ENCODE measurements at places on chromosomes 7 and 10.

- DNase-seq, result no peak
Measured at GRCh38 chr10:131802996-131803395, 97.8 kb upstream of the PPP2R2D start.

DNA sequence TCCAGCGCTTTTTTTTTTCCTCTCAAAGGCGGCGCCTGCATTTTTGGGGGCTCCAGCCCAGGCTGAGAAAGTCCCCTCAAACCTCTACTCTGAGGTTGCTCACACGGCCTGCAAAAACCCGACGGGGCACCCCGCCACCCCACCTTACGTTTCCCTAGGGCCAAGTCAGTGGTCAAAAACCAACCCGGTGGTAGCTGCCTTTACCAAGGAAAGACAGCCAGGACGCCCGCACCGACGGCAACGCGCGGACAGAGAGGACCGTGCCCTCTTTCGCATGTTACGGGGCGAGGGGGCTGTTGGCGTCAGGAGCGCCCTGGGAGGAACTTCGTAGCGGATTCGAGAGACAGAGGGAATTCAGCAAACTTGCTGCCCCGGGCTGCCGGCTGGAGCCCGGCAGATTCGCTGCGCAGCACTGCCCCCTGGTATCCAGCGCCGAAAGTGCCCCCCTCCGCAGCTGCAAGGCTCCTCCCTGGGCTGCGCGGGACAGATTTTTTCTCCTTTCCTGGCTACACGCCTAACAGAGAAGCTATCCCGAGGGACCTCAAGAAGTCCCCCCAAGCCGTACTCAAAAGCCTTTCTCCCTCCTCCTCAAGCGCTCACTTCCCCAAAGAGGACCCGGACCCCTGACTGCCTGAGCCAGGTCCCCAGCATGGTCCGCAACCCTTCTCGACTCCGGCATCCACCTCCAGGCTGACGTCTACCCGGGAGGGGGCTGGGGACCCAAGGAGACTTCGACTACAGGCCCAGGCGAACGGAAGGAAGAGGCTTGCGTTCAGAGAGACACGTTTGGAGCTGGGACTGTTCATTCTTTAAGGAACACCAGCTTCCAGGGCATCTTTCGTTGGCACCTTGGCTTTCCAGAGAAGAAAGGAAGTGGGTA, 27.7 kb upstream of the VAX1 start:
- no peak for DNase-seq

- no peak for DNase-seq
Measured at GRCh38 chr10:44619975-44620374, 235.1 kb upstream of the CXCL12 start.

GRCh38 chr7:159095979-159096411, 48.7 kb downstream of the VIPR2 start:
- DNase-seq, result no peak

GRCh38 chr7:28132959-28133870, 47.4 kb downstream of the JAZF1 start:
- DNase-seq, result no peak

- no peak for DNase-seq
Measured at GRCh38 chr7:16619979-16620408, 25.6 kb downstream of the ANKMY2 start.

- no peak for DNase-seq
Measured at GRCh38 chr7:28732071-28732869, 225.9 kb downstream of the TRIL start.

- no peak for DNase-seq
Measured at GRCh38 chr10:112195224-112195623, 11.7 kb upstream of the GPAM start.

DNA sequence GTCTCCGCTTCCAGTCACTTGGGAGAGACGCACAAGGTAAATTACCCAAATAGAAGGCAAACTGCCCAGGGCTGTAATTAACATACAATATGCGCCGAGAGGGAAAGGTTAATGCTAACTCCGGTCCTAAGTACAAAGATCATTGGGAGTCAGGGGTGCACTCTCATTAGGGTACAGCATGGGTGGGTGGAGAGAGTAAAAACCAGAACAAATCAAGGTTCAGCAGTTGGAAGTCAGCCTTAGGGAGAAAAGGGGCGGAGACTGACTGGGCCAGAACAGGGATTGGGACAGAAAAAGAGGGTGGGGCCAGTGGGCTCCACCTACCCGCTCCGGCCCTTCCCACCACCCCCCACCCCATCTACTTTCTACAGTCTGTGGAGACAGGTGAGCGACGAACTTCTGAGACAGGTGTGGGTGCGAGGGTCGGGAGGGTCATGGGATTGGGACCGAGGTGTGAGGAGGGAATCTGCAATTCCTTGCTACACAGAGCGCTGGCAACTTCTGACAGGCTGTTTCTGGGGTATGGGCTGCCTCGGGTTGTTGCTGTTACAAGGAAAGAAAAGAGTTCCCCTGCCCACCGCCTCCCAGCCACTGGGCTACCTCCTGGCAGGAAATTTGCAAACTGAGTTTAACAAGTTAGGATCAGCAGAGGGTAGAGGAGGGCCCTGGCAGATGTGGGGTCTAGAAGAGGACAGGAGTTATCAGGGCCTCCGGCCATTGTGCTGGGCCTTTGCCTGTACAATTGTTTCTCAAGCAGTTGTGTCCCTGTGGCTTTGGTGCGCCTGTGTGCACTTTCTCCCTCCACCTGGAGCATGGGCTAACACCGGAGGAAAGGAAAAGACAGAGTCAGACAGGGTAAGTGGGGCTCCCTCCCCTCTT, at the start of gene TMEM139:
TSS of gene TMEM139 (plus strand) at position 368 of the 879 bp plus-strand sequence. CDS start 1,000 bp downstream, outside the sequence.
- no peak for DNase-seq

DNA sequence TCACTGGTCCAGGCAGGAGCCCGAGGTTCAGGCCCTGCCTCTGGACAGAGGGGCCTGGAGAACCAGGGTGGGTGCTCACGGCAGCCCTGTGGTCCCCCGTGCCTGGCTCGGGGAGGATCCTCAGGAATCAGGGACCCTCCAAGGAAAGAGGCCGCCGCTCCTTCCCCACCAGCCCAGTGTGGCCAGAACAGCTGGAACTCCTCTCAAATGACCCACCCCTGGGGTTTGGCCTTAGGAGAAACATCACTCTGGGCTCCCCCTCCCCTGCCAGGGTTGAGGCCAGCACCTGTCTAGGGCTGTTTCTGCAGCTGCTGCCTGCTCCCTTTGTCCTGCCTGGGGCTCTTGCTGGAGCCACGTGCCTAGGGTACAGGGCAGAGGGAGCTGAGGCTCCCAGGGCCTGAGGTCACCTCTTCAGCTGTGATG, 161.0 kb downstream of the RNF216 start:
- no peak for DNase-seq

DNA sequence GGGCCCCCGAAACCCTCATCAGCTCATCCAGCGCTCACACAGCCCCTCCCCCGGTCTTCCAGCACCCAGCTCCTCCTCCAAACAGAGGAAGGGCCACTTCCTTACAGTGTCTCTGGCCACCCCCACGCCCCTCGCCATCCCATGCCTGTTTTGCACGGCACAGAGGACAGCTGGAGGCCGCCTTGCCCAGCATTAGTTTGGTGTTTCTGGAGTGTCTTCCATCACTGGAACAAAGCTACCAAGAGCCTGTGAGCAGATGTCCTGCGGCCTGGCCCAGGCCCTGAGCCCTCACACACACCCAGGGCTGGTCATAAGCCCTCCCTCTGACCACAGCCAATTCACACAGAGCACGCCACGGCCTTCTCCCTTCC, 82.3 kb downstream of the MAD1L1 start:
- DNase-seq, result no peak

DNA sequence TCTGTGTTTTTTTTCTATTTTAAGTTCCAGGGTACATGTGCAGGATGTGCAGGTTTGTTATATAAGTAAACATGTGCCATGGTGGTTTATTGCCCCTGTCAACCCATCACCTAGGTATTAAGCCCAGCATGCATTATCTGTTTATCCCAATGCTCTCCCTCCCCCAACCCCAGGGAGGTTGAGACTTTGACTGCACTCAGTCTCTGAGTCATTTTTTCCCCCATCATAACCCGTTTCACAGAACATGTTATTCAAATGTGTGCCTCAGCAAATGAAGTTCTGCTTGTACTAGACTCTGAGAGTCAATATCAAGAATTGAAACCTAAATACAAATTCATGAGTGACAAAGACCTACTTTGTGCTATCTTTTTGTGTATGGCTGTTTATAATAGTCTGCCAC, 70.0 kb upstream of the CYP26C1 start:
- DNase-seq, result no peak

- no peak for DNase-seq
Measured at GRCh38 chr7:77899516-77899915, 100.9 kb downstream of the PHTF2 start.

GRCh38 chr10:131822692-131823245, 78.0 kb upstream of the PPP2R2D start:
- no peak for DNase-seq

GRCh38 chr7:118352867-118353453, 128.5 kb downstream of the ANKRD7 start:
- DNase-seq, result no peak

DNA sequence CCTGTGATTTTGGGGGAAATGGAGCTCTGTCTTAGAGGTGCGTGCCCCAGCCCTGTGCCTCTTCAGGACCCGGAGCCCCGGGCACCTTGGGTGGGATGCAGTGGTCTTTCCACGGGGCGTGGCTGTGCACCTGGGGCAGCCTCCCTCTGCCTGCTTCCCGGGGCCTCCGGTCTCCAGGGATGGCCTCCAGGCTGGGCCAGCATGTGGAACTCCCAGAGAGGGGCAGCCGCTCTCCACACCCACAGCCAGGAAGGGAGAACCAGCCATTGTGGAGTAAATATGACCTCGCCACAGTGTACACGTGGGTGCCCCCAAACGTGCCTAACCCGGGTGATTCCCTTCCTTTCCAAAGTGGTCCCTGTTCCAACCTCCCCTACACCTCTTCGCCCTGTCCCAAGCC, 52.6 kb downstream of the JAKMIP3 start:
- DNase-seq, result no peak

DNA sequence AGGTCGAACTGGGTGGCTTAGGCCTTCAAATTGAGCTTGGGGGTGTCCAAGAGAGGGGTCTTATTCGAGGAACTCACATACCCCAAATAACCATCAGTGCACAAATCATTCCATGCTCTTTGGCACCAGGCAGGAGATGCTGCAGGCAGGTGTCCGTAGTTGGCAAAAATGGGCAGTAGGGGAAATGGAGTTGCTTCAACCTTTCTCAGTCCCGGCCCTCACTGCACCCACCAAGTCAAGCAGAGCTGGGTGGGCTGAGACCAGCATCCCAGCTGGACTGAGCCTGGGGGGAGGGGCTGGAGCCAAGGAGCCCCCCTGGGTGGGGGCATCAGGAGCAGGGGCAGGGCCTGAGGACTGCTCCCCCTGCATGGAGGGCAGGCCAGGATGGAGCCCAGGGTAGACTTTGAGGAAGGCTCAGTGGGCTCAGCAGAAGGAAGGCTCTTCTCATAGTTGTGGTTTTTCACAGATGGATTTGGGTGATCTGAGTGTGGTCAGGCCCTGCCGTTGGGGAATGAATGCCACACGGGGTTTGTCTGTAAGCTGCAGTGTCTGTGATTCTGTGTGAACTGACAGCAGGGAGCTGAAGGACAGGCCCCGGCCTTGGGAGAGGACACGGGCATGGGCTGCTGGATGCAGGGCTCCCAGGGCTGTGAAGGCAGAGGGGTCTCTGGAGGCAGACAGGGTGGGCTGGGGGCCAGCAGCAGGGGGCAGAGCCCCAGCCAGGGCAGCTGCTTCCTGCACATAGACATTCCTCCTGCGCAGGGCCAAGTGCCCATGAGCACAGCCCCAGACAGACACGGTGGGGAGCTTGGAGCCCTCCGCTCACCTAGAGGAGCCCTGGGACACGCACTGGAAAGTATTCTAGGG, 144.5 kb downstream of the ADCY1 start:
- no peak for DNase-seq

GRCh38 chr10:114706458-114707055, 48.5 kb upstream of the ABLIM1 start:
- no peak for DNase-seq

DNA sequence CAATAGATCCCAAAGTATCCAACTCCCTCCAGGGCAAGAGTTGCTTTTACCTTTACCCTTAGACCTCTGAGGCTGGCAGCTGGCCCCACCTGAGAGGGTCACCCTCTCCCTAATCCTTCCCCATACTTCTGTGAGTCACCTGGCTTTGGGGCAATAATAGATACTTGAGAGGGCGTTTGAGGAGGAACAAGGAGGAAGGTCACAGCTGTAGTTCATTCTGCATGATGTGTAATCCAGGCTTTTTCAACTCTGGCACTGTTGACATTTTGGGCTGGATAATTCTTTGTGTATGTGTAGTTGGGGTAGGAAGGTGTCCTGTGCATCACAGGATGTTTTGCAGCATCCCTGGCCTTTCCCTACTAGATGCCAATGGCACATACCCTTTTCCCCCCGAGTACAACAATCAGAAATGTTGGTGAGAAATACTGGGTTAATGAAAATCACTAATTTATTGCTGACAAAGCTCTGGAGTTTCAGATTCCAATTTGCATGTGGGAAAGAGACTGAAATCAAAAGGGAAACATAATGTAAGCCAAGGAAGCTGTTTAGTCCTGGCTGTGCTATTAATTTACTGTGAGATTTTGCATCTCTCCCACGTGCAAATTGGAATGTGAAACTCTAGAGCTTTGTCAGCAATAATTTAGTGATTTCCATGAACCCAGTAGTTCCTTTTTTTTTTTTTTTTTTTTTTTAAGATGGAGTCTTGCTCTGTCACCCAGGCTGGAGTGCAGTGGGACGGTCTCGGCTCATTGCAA, 3.6 kb downstream of the BLVRA start:
- DNase-seq, result no peak

GRCh38 chr7:18941207-18941606, 176.2 kb downstream of the TWIST1 start:
- DNase-seq, result no peak

DNA sequence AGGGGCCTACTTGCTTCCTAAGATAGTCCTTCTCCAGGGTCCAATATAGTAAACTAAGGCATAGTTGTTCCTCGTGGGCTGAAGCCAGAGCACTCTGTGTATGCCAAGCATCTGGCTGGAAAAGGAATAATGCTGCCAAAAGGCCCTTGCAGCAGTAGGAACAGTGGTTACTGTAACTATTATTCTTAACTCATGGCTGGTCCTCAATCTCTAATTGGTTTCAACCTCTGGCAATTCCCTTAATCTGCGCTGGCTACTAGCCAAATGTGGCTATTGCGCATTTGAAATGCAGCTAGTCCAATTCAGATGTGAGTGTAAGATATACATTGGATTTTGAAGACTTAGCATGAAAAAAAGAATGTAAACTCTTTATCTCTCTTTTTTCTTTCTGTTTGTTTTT, 27.8 kb upstream of the LBX1 start:
- DNase-seq, result no peak

DNA sequence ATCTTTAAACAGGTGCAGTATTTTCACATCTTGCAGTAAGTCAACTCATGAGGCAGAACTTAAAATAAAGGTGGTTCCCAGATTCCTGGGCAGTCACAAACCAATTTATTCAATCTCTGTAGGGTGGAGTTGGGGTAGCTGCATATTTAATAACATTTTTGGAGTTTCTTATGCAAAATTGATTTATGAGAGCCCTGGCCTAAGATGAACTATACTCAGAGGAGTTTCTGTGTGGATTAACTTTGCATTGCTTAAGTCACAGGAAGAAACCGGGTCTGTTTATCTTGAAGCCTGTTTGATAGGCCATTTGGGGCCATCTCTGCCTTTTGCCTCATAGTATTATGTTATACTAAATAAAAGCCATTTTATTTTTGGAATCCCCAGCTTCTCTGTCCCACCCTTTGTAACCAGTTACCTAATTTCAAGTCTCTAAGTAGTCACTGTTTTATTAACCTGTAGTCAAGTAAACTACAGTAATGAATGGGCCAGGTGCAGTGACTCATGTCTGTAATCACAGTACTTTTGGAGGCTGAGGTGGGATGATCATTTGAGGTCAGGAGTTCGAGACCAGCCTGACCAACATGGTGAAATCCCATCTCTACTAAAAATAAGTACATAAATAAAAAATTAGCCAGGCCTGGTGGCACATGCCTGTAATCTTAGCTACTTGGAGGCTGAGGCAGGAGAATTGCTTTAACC, 104.4 kb upstream of the FAM3C start:
- no peak for DNase-seq

- no peak for DNase-seq
Measured at GRCh38 chr7:102983602-102984001, 70.8 kb downstream of the LRRC17 start.
